Stimulated activated CD8-positive, alpha-beta memory T cell treated with anti-CD3 and anti-CD28 coated beads, Interleukin-2, amount 100 ng/mL, for 1 hour (primary cell): ENCODE measurements at places on chromosomes 7 and 10.

DNA sequence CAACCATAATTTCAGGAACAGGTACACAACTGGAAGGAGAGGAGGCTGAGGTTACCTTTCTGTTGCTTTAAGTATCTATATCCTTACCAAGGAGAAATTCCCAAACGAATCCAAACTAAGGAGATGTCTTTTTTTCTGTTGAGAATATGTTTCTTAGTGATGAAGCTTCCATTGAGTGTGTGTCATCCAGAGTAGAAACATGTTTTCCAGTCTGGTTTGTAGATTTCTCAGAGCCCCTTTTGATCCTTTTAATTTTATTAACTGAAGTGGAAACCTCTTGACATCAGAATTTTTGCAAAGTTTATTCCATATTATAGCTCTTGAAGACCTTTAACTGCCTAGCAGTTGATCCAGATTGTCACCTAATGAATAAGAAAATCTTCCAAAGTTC lies 207.1 kb upstream of the FERD3L start:
- DNase-seq, result no peak

DNA sequence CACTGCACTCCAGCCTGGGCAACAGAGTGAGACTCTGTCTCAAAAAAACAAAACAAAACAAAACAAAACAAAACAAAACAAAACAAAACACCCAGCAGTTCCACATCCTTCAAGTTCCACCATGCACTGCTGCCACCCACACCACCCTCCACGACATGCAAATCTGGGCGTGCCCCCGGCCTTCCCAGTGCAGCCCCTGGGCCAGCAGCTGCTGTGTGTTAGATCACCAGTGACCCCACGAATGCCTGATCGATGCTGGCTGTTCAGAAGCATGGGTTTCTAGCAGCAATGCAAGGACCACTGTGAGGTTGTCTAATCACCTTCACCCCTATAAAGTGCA lies 36.3 kb downstream of the ELFN1 start:
- DNase-seq, result no peak

GRCh38 chr7:103989785-103990767 lies 618 bp upstream of the RELN start:
- DNase-seq, result no peak

GRCh38 chr10:36555036-36555435 lies 570.4 kb upstream of the ANKRD30A start:
- no peak for DNase-seq

DNA sequence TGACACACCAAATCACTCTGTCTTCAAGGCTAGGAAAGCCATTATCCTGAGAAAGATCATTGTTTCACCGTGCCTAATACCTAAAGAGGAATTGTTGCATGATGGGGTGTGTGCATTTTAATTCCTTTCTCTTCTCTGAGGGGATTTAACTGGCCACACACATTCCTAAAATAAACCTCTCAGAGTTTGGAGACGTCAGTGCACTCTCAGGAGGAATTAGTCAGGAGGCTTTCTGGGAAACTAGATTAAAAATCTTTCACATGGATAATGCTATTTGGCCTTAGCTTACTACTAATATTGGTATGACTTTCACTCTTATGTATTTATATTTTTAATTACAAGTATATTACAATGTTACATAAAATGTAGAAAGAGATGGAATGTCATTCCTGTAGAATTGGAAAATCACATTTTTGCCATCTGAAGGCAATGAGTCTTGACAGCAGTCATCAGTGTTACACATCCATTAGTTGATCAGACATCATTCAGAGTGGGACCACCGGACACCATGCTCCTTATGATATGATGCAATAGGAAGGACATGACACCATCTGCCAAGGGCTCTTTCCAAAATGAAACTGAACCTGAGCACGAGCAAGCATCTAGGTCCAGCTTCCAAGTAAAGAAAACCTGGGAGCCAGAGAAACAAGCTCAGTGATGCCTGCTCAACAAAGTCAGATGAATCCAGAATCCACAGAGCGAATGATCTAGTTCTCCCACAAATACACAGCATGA lies 43.1 kb upstream of the TMEM273 start:
- no peak for DNase-seq

DNA sequence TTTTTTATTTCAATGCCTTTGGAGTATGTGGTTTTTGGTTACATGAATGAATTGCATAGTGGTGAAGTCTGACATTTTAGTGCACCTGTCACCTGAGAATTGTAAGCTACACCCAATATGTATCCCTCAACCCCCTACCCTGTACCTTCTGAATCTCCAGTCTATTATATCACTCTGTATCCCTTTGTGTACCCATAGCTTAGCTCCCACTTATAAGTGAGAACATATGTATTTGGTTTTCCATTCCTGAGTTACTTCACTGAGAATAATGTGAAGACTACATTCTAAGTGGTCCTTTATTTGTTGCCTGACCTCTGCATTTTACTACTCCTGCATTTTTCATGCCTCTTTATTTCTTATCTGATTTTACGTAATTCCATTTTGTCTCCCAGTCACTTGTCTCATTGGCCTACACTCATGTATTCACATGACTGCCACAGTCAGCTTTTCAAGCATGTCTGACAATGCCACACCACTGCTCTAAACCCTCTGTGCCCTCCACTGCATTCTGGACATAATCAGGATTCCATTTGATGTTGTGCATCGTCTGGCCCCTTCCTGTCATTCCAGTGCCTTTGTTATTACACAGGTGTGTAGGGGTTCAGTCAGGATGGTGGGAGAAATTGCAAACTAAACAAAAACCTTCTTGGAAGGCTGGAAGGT lies 1325.5 kb downstream of the XPNPEP1 start:
- no peak for DNase-seq

- DNase-seq, result no peak
These were observed 2.0 kb downstream of the LDB3 start for GRCh38 chr10:86670290-86670811.

GRCh38 chr7:154302380-154302779 lies 250.2 kb downstream of the DPP6 start:
- no peak for DNase-seq

DNA sequence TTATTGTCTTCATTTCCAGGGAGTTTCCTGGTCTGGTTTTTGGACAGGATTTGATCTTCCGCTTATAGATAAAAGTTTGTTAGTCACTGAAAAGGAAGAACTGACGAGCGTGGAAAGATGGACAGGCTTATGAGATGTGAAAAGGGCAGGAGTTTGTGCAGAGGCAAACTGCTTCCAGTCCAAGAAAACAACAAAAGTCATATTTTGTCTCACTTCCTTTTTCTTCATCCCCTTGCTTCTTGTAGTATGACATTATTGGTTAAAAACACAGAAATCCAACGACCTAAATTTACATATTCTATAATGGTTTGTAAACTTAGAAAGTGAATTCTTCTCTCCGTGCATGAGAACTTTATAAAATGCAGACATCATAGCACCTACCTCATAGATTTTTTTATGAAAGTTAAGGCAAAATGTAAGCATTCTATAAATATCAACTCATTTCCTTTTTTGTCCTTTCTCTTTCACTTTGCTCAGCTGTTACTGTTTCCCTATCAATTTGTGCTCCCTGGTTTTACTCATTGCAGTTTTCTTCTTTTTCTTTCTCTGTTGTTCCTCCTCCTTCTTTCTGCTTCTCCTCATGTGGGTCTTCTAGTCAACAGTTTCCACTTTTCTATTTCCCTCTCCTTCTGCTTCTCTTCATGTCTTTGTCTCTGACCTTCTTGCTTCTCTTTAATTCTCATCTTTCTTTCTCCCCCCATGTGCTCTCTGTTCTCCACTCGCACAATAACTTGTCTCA lies 370.2 kb downstream of the ARL4A start:
- no peak for DNase-seq

- no peak for DNase-seq
These were observed 25.8 kb downstream of the WBP1L start for GRCh38 chr10:102769375-102770107.

GRCh38 chr10:24894728-24895127 lies 57.7 kb downstream of the PRTFDC1 start:
- no peak for DNase-seq

GRCh38 chr10:122326806-122327205 lies 47.7 kb upstream of the PLEKHA1 start:
- no peak for DNase-seq

DNA sequence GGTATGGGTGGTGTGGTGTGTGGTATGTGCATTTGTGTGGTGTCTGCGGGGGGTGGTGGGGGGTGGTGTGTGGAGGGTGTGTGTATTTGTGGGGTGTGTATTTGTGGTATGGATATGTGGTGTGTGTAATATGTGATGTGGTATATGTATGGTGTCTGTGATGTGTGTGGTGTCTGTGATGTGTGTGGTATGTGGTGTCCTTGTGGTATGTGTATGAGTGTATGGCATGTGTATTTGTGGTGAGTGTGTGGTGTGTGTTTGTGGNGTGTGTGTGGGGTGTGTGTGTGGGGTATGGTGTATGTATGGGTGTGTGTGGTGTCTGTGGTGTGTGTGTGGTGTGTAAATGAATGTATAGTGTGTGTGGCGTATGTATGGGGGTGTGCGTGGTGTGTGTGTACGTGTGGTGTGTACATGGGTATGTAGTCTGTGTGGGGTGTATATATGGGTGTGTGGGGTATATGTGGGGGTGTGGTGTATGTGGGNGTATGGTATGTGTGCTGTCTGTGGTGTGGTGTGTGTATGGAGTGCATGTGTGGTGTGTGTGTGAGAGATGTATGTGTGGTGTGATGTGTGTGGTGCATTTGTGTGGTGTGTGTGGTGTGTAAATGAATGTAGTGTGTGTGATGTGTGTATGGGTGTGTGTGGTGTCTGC lies 27.1 kb upstream of the CHST15 start:
- DNase-seq, result no peak

GRCh38 chr10:44990302-44990655 lies 10.4 kb upstream of the ZNF22 start:
- no peak for DNase-seq

- DNase-seq, result no peak
These were observed 529.8 kb downstream of the GALNT17 start for GRCh38 chr7:71661671-71662224.

GRCh38 chr10:132163278-132163765 lies 23.4 kb upstream of the DPYSL4 start:
- no peak for DNase-seq

GRCh38 chr10:42615419-42615818 lies 23.0 kb downstream of the ZNF33B start:
- no peak for DNase-seq

DNA sequence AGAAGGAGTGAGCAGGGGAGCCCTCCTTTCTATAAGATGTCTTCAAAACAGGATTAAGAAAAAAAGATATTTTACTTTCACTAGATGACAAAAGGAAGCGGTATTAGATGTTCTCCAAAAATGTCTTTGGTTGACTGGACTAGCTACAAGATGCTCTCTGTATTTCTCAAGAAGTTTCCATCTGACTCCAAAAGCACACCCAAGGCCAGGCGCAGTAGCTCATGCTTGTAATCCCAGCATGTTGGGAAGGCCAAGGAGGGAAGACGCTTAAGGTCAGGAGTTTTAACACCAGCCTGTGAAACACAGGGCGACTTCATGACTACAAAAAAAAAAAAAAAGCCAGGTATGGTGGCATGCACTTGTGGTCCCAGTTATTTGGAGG lies 84.5 kb downstream of the PIP4K2A start:
- no peak for DNase-seq

DNA sequence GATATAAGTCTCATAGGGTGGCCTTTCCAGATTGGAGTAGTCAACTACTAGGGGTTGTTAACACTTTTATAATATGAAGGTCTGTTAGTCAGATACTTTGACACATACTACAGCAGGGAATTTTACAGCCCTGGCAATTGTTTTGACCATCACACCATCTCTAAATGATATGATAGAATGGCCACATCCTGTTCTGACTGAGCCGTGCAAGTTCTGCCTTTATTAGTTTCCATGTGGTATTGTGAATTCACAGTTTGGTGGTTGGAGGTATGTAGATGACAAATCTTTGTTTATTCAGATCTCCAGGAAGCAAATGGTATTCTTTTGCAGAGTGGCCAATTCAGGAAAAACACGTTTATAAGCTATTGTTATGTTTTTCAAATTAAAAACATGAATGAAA lies 83.0 kb downstream of the NRG3 start:
- no peak for DNase-seq

DNA sequence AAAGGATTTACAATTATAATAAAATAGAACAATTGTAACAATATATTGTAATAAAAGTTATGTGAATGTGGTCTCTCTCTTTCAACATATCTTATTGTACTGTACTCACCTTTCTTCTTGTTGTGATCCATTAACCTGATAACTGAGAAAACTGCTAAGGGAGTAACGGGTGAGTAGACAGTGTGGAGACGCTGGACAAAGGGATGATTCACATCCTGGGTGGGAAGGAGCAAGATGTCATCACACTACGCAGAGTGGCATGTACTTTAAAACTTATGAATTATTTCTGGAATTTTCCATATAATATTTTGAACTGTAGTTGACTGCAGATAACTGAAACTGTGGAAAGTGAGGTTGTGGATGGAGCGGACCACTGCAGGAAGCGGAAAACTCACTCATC lies 91.2 kb upstream of the PLPP4 start:
- DNase-seq, result no peak

GRCh38 chr10:76492026-76492425 lies 1060.6 kb downstream of the LRMDA start:
- no peak for DNase-seq

DNA sequence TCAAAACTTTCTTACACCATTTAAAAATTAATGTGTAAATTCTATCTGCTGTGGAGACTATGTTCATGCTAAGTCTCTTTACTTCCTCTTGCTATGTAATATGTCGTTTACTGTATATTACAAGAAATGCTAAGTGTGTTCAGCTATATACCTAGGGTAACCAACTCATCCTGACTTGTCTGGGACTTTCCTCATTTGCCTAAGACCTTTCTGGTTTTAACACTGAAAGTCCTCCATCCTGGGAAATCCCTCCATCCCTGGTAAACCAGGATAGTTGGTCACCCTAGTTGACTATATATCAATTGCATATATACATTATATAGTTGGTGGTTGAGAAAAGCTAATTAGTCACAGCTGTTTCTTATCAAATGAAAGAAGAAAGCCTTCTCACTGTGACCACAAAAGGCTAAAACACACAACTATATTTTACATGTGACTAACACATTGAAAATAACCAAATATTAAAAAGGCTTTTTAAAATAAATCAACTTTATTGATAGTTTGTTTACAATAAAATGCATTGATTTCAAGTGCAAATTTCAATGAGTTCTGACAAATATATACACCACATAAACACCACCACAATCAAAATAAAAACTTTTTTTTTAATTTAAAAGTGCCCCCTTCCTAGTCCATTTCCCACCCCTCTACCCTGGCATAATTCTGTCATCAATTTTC lies 167.7 kb upstream of the INHBA start:
- DNase-seq, result no peak

DNA sequence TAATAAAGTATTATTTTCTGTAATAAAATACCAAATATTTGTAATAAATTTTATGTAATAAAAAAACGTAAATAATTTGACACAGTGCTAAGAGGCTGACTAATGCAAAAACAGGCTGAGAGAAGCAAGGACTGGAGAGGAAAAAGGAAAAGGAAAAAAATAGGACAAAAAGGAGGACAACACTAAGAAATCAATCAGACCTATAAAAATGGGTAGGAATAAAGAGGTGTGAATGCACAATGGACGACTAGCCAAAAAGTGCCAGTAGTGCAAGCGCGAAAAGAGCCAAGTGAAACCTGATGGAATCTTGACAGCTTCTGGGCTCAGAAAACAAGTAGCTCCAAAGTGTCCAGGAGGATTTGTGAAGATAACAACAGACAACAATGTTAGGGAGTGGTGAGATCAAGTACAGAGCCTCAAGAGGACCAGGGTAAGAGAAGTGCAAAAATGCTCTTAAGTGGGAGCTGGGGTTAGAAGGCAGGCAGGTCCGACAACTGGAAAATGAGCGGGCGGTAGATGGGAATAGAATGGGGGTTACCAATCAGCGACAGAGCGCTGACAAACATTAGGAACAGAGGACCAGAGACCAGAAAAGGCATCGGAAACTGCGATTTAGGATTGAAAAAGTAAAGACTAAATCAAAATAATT lies 1.2 kb downstream of the BRAF start:
- no peak for DNase-seq
